ENCODE measurements at places on chromosomes 7 and 10.

DNA sequence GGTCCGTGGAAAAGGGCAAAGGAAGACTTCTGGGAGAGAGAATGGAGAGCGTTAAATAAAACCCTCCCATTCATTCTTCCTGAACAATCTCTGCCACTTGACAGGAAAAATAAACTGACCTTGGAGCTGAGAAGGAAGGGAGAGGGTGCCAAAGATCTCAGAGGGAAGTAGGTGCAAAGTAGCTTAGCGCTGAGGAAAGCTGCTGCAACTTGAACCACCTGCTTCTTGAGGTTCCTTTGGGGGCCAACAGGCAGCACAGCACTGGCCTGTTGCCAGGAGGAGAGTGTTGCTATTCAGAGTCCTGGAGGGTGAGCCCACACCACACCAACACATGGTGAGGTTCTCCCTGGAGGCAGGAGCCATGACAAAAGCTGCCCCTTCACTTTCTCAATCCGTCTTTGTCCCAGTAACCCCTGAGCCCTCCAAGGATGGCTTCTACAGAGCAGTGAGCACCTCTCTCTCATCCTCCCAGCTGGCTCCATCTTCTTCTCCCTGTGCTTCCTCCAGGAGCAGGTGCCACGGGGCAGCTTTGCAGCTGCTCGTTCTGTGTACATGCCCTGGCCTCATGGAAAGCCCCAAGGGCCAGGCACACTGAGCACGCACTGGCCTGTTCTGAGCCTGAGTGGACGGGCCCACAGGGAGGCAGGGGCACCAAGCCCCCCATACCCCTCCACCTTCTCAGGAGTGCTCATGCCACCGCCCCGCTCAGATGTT lies 101.3 kb downstream of the STRA8 start:
- no peak for DNase-seq

- DNase-seq: no peak
Observed at GRCh38 chr7:55594414-55594813, 22.1 kb upstream of the VOPP1 start.

- DNase-seq: no peak
Observed at GRCh38 chr10:109889867-109890266, 33.4 kb downstream of the XPNPEP1 start.

- DNase-seq: no peak
Observed at GRCh38 chr7:28104811-28105210, 75.8 kb downstream of the JAZF1 start.

DNA sequence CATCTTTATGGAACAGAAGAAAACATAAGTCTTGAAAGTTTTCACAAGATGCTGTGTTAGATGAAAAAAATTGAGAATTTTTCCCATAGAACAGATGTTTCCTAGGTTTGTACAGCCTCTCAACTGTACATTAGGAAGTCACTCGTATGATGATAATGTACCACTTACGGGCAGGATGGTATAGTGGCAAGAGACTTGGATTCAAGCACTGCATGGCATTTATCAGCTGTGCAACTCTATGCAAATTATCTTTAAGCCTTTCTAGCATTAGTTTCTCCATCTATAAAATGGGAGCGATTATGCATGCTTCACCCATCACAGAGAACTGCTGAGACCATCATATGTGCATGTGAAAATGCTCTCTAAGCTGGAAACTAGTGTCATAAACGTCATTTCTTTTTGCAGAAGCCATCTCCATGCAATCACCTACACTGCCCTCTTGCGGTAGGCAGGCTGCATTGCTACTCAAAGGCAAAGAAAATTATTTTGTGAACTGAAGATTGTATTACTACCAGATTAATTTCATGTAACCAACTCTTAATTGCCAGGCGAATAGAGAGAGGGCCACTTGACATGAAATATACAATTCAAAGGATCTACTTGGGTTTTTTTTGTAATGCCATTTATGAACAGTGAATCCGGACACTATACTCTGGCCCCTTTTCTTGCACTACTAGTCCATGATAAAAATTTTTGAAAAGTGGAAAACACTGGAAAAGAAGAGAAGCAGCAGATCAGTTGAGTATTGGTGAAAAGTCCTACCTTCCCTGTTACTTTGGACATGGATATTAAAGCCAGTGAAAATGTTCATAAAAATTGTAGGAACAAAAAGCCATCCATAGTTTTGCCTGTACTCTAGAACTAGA lies 102.3 kb downstream of the JAZF1 start:
- peak; percentile 64 for DNase-seq
